Glomerular endothelial cell (primary cell): ENCODE measurements at places on chromosomes 3 and 15. TPM values are rescaled to one million over a fixed set of nuclear protein-coding genes. Genes with fewer than 3 reads are reported as not detected.

BMF gene
- 13.0 and 48.1 TPM in 2 replicates for total RNA-seq

DNA sequence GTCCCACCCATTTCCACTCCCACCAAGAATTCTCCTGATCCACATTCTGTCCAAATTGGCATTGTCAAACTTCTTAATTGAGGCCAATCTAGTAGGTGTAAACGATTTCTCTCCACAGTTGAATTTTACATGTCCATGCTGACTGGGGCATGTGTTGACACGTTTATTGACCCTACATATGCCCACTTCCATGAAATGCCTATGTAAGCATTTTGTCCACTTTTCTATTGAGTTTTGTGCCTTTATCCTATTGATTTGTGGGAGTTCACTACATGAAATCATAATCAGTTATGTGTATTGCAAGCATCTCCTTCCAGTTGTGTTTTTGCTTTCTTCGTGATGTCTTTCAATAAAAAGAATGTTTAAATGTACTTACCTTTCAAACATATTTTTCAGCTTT lies 141.7 kb upstream of the NSMCE3 start:
- no peak for DNase-seq

DNA sequence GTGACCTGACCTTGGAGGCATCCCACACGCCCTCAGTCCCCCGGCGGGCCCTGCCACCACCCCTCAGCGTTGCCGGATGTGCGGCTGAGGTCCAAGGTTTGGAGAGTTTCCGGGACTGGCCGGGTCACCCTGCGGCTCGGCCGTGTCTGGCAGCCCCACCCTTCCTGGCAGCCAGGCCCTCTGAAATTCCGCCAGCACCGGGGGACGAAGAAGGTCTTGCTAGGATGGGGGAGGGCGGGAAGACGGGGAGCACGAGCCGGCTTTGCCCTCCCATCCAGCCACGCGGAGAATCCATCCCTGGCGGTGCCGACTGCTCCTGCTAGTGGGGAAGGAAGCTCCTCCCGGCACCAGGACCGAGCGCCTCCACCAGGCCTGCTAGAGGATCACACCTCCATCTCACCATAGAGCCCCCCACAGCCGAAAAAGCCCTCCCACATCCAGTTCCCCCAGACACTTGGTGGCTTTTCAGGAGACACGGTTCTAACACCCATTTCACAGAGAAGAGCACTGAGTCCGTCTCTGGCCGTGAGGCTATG lies 81.5 kb downstream of the CPN2 start:
- no peak for DNase-seq

HRH1 gene
- total RNA-seq, result 13.3 and 23.5 TPM in 2 replicates

GRCh38 chr3:123576122-123576521 lies 8.7 kb downstream of the HACD2 start:
- DNase-seq, result no peak

MCF2L2 gene
- 3.1 and 3.6 TPM in 2 replicates for total RNA-seq
